ENCODE measurements at places on chromosomes 3 and 15. TPM values are rescaled to one million over a fixed set of nuclear protein-coding genes. Genes with fewer than 3 reads are reported as not detected.

Gene PARP15
- 13.9 TPM for total RNA-seq

Gene MNS1
- 0.74 TPM for total RNA-seq

Gene ATP8B4
- 8.9 TPM for total RNA-seq

Gene GABRR3
- not detected for total RNA-seq

DNA sequence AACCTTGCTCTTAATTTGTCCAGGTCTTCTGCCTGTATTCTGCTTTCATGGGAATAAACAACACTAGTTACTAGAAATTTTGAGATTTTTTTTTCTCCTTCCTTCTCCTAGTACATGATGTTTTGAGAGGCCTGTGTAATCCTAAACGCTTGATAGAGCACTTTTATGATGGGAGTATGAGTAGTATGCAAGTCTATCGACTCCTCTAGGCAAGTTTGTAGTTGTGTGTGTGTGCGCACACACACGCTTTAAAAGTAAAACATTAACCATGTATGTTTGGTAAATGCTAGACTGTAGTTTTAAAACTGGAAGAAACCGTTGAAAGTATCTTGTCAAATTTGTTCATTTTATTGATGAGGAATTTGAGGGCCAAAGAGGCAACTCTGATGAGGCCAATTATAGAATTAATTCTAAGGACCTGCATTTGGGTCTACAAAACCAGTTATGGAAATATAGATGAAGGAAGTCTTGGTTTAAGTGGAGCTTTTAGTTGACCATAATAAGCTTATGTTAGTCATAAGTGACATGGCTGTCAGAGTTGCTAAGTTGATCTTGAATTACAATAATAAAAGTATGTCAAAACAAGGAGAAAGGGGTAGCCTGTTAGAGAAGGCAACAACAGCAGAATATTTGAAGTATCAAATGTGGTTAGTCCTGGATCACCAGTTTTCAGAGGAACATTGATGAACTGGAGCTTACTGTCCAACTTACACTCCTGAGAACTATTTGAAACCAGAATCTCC, 47.1 kb downstream of the AKAP13 start:
- DNase-seq: no peak

DNA sequence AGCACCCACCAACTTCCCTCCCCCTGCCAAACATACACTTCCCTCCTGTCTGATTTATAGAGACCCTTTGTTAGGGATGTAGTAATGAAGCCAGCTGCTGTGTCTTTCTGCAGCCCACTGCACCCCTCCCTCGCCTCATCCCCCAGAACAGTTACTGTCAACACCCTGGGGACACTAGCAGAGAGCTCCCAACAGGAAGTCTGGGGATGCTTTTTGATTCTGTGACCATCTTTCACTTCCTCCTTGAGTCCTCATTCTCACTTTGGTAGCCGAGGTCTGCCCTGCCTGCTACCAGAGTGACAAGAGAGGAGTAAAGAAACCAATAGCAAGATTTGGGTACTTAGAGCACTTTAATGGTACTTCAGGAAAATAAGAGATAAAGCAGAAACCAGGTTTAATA, 201.6 kb downstream of the SATB1 start:
- peak; percentile 1 for DNase-seq

- DNase-seq: no peak
These were observed 14.5 kb upstream of the GLCE start for GRCh38 chr15:69145694-69146492.

- no peak for DNase-seq
These were observed 301.4 kb downstream of the OCA2 start for GRCh38 chr15:27797765-27798164.
